ENCODE measurements at places on chromosomes 5 and 9. TPM values are rescaled to one million over a fixed set of nuclear protein-coding genes. Genes with fewer than 3 reads are reported as not detected.

The GRIN3A gene
- total RNA-seq = not detected

The SLC36A3 gene
- total RNA-seq = not detected

The TTC23L gene
- total RNA-seq = not detected

The ASPN gene
- total RNA-seq = not detected

The RASGRF2 gene
- total RNA-seq = 28.9 TPM

The DOCK8 gene
- total RNA-seq = 0.80 TPM

The TPPP gene
- total RNA-seq = 0.36 TPM

The SOHLH1 gene
- not detected for total RNA-seq

The AKNA gene
- total RNA-seq = 10.1 TPM

The ANKRD31 gene
- total RNA-seq = 0.07 TPM

The STK32A gene
- total RNA-seq = not detected

The ANKRD34B gene
- not detected for total RNA-seq

The SVEP1 gene
- total RNA-seq = 0.14 TPM

The CERCAM gene
- 20.7 TPM for total RNA-seq

The FCN2 gene
- total RNA-seq = not detected

The ABCA1 gene
- total RNA-seq = 5.4 TPM

The SPINK13 gene
- total RNA-seq = not detected

The RALGPS1 gene
- 3.7 TPM for total RNA-seq

The GMCL2 gene
- total RNA-seq = not detected

The LRRC26 gene
- total RNA-seq = not detected

The OCLN gene
- 13.4 TPM for total RNA-seq

The SNCAIP gene
- 23.0 TPM for total RNA-seq

The SLC25A48 gene
- total RNA-seq = not detected

The URM1 gene
- total RNA-seq = 55.3 TPM

The CENPP gene
- total RNA-seq = 11.6 TPM

The TXNDC8 gene
- not detected for total RNA-seq

The TAL2 gene
- not detected for total RNA-seq

The SNX30 gene
- total RNA-seq = 11.3 TPM

The TAF11L10 gene
- total RNA-seq = not detected

The CCDC183 gene
- total RNA-seq = 0.13 TPM

The SLC35A4 gene
- total RNA-seq = 34.2 TPM

The MSX2 gene
- total RNA-seq = 0.79 TPM

The FBP2 gene
- total RNA-seq = not detected

The KIF12 gene
- total RNA-seq = 0.22 TPM

The GABRA1 gene
- not detected for total RNA-seq
